Right lung (tissue), 10 donors: ENCODE measurements at places on chromosomes 16 and 17.

- DNase-seq, result no peak
Measured at GRCh38 chr16:6531067-6531466, 801.6 kb upstream of the RBFOX1 start.

DNA sequence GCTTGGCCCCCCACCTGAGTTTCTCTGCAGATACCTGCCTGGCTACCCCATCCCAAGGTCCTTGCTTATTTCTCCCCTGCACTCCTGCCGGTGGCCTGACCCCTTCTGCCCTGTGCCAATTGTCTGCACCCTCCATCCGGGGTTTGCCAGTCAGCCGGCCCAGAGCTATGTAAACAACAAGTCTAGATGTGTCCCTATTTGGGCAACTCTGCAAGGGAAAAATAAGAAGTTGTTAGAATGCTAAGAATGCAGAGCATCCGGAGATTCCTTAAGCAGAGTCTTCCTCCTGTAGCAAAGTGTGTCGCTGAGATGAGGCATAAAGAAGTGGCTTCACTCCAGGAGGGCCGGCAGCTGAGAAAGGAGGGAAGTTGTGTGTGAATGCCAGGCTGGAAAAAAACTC lies 46.6 kb downstream of the RGS9 start:
- no peak for DNase-seq

GRCh38 chr16:23535901-23536300 lies 21.2 kb downstream of the EARS2 start:
- DNase-seq, result no peak

DNA sequence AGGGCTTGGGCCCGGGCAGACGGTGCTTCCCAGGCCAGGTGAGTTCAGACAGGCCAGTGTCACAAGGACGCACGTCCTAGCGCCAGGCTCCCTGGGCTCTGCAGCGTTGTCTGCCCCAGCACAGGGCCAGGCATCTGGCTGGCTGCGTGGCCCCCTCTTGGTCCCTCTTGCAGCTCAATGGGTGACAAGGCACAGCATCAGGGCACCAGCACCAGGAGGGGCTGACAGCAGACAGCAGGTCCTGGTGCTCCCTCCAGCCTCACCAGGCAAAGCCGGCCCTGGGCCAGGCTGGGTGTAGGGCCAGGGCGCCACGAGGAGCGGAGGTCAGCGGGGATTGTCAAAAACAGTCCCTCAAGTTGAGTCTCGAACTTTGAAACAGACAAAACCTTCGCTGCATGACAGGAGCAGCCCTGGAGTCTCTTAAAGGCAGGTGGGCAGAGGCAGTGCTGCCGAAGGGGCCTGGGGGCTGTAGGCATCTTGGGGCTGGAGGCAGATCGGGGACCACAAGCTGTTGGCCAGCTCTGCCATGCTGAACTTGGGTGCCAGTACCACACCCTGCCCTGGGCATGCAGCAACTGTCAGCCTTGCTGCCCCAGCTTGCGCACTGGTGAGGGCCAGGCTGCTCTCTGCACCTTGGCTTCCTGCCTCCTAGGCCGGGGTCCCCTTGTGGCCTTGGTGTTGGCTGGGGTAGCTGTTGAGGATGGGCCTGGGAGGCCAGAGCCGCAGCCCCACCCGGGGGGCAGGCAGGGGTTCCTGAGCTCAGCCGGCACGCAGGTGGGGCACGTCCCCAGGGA lies 48.8 kb downstream of the PRMT7 start:
- DNase-seq, result no peak

- DNase-seq, result no peak
Measured at GRCh38 chr17:27817731-27818130, 17.4 kb upstream of the NOS2 start.

DNA sequence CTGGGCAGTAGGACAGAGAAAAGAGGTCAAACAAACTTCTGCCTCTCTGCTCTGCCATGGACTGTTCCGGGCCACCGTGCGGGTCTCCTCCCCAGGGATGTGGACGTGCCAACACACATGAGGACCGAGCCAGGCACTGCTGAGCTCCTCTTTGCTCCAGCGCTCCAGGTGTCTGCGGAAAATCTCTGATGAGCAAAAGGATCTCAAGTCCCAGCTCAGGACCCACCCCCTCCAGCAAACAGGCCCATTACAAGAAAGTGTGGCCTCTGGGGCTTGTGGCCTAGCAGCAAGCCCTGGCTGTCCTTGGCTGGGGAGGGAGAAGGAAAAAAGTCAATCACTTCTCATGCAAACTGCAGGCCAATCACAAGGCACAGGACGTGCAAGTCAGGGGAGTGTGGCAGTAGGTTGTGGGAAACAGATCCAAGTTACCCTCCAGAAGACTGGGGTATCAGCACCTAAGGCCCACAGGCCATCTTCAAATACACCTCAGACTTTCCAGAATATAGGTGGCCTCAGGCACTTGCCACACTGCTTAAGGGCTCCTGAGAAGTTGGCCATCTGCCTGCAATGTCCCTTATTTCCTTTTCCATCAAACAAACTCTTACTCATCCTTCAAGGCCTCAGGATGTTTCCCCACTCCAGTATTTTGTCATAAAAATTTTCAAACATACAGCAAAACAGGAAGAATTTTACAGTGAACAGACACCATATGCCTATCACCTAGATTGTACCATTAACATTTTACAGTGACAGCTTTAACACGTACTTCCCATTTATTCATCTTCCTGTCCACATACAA lies 36.0 kb upstream of the SREBF1 start:
- no peak for DNase-seq

DNA sequence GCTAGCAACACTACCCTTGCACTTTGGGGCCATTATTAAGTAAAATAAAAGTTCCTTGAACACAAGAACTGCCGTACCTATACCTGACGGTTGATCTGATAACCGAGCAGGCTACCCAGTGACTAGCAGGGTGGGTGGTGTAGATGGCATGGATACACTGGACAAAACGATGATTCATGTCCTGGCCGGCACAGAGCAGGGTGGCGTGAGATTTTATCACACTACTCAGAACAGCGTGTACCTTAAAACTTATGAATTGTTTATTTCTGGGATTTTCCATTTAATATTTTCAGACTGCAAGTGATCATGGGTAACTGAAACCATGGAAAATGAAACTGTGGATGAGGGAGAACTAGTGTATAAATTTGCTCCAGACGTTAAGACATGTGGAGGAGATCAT lies 41.0 kb upstream of the MSI2 start:
- DNase-seq, result no peak

DNA sequence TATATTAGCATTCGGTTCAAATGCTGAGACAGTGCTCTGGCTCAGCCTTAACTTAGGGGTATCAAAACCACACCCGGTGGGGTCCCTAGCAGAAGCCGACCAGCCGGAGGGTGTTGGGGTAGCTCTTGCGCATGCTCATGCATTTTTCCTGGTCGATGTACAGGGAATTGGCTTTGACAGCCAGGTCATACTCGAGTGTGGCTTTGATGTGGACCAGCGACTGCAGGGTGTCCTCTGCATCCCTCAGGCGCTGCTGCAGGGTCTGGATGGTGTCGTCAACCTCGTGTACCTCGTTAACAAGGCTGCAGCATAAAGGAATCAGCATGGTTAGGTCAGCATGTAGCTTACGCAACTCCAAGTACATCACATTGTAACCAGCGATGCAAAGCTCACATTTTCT lies 37.5 kb downstream of the TEKT3 start:
- DNase-seq, result no peak

- no peak for DNase-seq
Measured at GRCh38 chr16:30771726-30772125, 9.6 kb downstream of the RNF40 start.

- DNase-seq, result no peak
Measured at GRCh38 chr17:17774009-17774881, 62.5 kb downstream of the SREBF1 start.
